ENCODE measurements at places on chromosomes 7 and 10.

- DNase-seq = no peak
Observed at GRCh38 chr7:101547022-101547915, 81.8 kb downstream of the MYL10 start.

GRCh38 chr10:31816318-31816717 is 112.3 kb downstream of the ARHGAP12 start:
- DNase-seq = no peak

- no peak for DNase-seq
Observed at GRCh38 chr7:101901661-101902491, 84.5 kb downstream of the CUX1 start.

DNA sequence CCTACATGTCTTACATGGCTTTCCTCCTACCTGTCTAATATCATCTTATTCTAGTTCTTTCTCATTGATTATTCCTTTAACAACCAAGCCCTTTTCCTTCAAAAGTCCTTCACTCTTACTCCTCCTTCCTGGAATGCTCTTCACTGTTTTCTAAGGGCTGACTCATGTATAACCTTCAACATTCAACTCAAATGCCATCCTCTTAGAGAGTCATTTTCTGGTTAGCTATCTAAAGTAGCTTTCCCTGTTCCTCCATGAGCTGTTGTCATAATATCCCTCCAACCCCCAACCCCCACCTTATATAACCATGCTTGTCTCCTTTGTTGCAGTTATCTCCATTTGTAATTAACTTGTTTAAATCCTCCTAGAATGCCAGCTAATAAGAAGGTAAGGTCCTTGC is 286.8 kb downstream of the ADK start:
- DNase-seq = no peak

DNA sequence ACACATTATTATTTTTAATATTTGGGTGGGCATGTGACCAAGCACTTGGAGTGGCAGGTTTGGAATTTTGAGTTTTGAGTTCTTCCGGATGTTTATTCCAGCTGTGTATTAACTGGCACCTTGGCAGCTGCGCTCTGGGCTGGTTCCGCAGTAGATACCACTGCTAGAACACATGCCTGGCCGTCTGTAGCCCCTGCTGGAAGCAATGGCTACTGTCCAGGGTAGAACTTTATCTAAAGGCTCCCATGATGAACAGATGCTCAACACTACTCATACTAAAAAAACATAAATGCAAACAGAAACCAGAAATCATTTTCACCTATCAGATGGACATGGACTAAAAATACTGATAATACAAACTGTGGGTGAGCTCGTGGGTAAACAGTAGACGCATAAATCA is 19.4 kb upstream of the SH3PXD2A start:
- DNase-seq = no peak

- DNase-seq = no peak
Observed at GRCh38 chr10:14556285-14556956, 218.3 kb downstream of the FAM107B start.

GRCh38 chr10:34193931-34194626 is 621.0 kb downstream of the PARD3 start:
- peak; percentile 60 for DNase-seq

- no peak for DNase-seq
Observed at GRCh38 chr7:75617634-75618234, 121.0 kb downstream of the HIP1 start.

- DNase-seq = no peak
Observed at GRCh38 chr10:124383496-124383895, 35.2 kb downstream of the OAT start.

GRCh38 chr7:13017881-13018280 is 330.4 kb downstream of the ARL4A start:
- DNase-seq = peak; percentile 18

DNA sequence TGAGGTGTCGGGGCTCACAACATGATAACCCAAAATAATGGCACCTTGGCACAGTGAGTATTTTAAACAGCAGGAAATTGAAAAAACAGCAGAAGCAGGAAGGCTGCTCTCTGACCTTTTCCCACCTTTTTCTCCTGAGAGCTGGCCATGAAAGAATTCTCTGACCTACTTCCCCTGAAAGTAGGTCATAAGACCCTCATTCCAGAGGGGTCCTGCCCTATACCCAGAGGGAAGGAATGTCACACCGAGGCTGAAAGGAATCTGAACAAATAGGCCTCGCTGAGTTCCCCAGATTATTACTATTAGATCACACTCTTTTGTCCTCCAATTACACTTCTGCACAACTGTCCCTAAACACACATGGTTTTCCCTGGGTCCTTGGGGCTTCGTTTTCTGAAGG is 18.8 kb downstream of the CPVL start:
- DNase-seq = no peak

DNA sequence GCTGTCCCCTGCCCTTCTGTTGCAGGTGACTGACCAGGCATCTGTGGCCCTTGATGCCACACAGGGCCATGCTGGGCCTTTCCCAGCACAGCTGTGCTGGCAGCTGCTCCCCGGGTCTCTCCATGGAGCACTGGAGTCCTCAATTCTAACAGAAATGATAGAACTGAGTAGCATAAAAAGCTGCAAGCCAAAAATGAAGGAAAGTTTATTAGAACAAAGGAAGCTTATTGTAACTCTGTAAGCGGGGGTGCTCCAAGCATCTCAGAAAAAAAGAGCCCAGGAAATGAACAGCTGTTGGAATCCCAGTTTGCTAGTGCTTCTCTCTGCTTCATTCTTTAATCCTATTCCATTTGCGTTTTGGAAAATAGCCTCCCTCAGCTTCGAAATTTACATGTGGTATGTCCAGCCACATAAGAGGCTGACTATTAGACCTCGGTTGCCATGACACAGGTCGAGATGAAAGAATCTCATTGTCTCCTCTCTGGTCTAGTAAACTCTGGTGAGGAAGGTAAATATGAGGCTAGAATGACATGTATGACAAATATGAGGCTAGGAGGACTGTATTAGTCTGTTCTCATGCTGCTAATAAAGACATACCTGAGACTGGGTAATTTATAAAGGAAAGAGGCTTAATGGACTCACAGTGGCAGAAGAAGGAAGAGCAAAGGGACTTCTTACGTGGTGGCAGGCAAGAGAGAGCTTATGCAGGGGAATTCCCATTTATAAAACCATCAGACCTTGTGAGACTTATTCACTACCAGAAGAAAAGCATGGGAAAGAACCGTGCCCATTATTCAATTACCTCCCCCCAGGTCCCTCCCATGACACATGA is 23.7 kb downstream of the EPDR1 start:
- DNase-seq = no peak
